ENCODE measurements at places on chromosomes 12 and 14.
A peak's percentile ranks its signal among the peaks of the same experiment; 100 is the strongest.

DNA sequence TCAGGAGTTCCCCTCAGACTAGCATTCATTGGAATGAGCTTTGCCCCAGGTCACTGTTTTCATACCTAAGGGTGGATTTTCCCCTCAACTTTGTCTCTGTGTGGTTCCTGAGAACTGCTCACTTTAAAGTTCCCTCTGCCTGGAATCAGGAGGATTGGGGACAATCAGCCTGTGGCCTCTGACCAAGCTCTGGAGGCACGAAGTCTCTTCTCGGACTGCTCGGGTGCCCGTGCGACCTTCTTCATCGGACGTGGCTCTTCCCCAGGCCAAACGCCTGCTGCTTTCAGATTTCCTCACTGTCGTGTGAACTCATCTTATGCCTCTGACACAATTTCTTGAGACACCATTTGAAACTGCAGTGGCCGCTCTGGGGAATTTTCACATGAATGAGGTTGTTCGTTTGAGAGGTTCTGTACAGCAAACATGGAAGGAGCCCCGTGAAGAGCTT lies 153.7 kb upstream of the PZP start:
- DNase-seq: no peak

DNA sequence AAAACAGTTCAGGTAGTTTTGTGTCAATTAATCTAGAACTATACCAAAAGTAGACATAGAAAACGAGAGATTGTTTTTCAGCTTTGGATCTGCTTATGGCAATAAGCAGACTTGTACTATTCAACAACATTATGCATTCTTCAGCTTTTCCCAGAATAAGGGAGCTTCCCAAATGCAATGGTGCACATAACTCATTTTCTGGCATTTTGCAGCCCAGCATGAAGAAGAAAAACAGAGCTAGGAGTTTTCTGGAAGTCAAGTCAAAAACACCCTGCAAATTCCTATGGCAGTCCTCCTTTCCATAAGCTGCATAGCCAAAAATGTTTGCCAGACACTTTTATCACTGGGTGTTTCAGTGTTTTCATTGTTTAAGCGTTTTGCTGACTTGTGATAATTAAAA lies 314.7 kb downstream of the NAV3 start:
- no peak for DNase-seq

GRCh38 chr14:68932686-68933085 lies 46.4 kb downstream of the ACTN1 start:
- no peak for DNase-seq

DNA sequence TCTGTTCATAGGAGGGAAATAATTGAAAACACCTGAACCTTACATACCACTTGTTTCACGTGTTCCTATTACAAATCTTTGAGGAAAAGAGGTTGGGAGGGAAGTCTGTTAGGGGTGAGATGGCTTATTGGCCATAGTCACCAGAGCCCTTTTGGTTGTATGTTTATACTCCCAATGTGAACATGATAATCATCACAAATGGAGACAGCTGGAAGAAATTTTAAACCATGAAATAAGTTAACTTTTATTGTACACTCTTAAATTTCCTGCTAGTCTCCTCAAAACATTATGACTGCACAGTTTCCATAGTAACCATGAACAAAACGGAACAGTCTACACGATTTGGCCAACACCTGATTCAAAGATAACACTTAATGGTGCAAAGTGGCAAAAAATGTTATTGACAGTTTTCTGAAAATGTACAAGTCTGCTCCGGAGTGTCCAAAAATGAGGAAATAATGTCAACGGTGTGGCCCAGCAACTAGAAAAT lies 56.9 kb downstream of the LMNTD1 start:
- no peak for DNase-seq

DNA sequence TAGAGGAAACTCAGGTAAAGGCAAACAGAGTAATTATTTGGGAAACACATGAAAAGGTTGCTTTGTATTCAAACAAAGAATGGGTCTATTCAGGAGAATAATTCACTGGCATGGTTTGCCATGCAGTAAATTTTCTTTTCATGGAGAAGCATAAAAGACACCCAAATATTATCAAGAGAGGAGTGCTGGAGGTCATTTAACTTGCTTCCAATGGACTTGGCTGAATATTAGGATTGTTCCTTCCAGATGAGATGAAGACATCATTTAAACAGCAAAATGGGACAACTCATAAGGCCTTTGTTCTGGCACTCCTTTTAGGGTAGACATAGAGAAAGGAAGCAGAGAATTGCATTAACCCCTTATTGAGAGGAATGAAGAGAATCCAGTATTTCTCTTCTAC lies 38.7 kb downstream of the WIF1 start:
- no peak for DNase-seq

GRCh38 chr12:112161711-112162110 lies 36.4 kb downstream of the TRAFD1 start:
- DNase-seq: no peak

DNA sequence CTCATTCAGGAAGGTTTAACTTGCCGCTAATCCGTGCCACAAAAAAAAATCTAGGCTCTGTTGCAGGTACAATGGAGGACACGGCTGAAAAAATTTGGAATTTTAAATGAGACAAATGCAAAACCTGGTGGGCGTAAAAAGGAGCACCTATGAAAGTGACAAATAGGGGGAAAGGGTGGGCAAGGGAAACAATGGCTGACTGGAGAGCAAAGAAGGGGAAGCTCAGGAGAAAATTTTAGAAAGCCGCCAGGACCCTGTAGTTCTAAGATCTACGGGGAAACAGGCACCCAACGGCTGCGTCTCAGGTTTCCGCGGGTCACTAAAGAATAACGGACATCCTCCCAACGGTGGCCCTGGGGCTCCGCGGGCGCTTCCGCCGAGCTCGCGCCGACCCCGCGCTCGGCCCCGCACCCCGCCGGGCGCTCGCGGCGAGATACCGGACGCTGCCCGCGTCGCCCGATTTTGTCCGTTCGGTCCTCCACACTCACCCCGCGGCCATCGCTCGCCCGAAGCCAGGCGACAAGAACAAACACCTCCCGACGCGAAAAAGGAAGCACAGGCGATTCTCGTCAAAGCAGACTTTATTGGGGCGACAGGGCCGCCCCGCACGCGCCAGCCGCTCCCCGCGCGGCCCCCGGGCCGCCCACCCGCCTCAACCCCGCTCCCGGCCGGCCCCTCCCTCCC lies 1.1 kb upstream of the YY1 start:
- peak; percentile 33 for DNase-seq

GRCh38 chr14:74048281-74048680 lies 29.1 kb downstream of the BBOF1 start:
- no peak for DNase-seq

DNA sequence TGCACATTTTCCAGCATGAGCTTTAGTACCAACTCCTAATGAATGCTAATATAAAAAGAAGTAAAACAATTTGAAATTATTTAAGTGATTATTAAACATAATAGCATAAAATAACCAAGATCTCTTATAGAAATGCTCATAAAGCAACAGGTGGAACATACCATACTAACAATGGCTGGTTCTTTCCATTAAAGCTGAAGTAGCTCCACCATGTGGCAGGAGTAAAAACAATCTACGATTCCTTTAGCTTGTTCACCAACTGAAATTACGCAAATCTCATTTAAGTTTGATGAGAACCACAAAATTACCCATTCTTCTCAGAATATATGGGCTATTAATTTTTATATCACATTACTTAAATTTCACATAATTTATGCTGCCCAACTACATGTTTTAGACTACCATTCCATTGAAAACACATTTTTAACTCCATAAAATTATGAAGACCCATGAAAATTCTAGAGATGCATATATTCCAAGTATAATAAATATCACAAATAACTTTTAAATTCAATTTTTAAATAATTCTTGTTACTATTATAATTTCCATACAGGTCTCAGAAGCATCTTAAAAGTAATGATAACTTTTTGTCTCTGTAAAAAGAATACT lies 213.6 kb downstream of the DAD1 start:
- no peak for DNase-seq

DNA sequence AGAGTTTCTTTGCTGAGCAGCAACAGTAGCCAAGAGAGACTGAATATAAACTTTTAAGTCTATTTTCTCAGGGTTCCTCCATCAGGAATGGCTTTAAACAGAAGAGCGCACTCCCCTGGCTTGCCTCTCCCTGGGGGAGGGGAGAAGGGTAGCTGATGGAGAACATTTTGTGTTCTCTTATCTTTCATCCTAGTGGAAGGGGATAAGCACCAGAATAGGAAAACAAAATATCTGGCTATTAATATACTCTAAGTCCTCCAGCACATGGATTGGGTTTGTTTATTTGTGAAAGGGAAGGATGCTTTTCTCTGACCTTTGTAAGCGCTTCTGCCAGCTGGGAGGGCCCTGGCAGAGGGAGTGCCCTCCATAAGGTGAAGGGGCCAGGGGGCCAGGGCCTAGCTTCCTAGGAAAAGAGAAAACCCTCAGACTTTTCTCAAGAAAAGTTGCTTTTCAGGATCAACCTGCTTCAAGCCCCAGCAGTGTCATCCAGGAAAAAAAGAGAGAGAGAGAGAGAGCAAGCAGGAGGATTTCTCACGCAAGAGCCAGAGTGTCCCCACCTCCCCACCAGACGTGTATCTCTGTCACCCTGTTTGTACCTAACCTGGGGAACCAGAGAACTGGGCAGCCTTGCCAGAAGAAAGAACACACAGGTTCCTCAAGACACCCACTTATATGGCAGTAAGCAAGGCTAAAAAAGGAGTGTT lies 34.3 kb upstream of the ATP2A2 start:
- no peak for DNase-seq

DNA sequence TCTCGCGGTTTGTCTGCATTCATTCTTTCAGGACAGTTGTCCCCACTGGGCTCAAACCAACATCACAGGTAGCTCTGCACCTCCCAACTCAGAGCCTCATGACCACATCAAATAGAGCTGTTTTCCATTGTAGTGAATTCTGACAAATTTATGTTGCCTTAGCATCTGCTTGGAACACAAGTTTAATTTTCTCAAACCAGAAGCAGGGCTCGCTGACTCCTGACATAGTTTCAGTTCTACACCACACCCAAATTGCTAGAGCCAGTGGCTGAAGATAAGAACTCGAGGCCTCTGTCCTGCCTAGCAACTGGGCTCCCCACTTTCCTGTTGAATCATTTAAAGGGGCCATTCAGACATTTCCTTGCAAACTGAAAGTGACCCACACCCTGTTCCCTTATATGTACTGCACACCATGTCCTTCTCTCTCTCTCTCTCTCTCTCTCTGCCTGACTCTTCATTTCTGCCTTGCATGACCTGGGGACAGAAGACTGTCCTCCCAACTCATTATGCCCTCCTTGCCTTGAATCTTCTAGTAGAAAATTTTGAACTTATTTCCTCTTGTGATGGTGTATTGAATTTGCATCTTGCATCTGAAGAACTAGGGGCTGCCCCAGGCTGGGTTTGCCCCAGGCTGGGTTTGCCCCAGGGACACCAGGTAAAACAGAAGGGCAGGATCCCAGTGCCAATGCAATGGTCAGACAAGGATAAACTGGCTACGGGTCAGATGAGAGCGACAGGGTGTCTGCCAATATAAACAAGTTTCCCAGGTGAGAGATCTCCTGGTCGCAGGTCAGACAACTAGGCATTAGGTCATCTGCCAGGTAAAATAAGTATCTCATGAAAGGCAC lies 9.7 kb upstream of the WSCD2 start:
- peak; percentile 20 for DNase-seq

- no peak for DNase-seq
Observed at GRCh38 chr12:6871052-6871957, 1.8 kb downstream of the SPSB2 start.

DNA sequence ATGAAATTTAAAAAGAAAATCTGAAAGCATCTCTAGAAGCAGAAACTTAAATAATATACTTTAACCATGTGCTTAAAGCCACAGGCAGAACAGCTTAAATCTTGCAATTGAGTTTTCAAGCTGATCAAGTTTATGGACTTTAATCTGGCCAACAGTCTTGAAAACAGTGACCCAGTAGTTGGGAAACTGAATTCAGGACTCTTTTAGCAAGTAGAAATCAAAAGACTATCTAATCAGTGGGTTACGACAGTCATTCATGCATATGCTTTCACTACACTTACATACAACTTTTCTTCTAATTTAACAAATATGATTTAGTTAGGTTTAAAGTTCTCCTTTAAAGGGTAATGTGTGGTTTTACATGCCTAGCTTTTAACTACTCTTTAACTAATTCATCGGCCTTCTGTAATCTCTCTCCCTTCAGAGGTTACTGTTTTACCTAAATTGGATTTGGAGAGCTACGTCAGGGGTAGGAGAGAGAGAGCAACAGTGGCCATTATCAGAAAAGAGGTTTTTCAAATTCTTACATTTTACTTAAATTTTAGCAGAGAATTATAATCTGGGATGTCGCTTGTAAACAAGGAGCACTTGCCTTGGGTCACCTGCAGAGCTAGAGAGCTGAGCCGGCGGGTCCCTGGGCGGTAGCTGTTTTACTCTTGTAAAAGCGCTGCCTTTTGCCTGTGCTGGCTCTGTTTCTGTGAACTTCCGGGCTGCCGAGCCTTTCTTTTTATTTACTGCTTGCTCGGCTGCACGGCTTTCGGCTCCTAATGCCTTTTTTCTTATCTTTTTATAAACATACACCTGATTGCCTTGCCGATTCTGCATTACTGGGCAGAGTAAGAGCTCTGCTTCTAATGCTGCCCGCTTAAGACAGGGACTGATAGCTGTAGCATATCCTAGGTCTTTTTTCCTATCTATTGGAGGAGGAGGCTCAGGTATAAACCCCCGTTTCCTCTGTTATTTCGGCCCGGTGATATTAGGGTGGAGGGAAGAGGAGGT lies 17.4 kb upstream of the LYZ start:
- peak; percentile 25 for DNase-seq

DNA sequence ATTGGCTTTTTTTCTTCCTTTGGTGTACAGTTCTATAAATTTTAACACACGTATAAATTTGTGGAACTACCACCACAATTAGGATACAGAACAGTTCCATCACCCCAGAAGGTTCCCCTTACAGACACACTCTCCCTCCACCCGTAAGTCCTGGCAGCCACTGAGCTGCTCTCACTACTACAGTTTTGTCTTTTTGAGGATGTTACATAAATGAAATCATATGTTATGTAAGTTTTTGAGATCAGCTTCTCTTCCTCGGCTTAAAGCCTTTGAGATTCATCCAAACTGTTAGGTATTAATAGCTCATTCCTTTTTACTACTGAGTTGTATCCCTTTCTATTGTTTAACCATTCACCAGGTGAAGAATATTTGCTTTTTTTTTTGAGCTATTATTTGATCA lies 74.3 kb upstream of the SLC24A4 start:
- no peak for DNase-seq

DNA sequence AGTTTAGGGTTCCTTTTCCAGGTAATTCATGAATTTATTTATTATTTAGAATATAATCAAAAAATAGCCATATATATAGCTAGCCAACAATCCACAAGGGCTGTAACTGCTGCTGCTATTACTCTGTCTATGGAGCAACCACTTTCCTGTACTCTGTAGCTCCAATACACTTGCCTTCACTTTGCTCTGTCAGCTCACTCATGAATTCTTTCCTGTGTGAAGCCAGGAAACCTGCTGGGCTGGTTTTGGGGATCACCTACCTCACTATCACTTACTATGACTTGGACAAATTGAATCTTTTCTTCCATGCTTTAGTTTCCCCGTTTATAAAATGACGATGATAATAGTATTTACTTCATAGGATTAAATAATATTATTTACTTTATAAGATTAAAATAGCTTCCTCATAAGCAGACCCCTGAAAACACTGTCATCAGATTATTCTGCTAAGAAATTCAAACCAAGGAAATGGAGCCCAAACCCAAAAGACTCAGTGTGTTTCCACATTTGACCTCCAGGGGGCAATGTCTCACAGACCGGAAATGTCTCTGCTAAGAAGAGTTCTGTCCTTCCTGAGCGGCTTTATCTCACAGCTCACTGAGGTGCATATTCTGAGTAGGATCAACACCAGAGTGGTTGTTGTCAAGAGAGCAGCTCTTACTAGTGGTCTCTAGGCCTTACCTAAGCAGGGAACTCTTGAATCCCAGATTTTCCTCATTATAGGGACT lies 457.1 kb downstream of the DAD1 start:
- no peak for DNase-seq

GRCh38 chr12:67758119-67758518 lies 109.6 kb downstream of the DYRK2 start:
- DNase-seq: peak; percentile 33

All from GM12892 (cell line).